Cardiac fibroblast (primary cell): ENCODE measurements at places on chromosomes 16 and 17.

- peak; percentile 65 for DNase-seq
These were observed 5.5 kb upstream of the KIF22 start for GRCh38 chr16:29784901-29785500.

GRCh38 chr17:574061-574460 is 140.6 kb downstream of the VPS53 start:
- DNase-seq: peak; percentile 58

DNA sequence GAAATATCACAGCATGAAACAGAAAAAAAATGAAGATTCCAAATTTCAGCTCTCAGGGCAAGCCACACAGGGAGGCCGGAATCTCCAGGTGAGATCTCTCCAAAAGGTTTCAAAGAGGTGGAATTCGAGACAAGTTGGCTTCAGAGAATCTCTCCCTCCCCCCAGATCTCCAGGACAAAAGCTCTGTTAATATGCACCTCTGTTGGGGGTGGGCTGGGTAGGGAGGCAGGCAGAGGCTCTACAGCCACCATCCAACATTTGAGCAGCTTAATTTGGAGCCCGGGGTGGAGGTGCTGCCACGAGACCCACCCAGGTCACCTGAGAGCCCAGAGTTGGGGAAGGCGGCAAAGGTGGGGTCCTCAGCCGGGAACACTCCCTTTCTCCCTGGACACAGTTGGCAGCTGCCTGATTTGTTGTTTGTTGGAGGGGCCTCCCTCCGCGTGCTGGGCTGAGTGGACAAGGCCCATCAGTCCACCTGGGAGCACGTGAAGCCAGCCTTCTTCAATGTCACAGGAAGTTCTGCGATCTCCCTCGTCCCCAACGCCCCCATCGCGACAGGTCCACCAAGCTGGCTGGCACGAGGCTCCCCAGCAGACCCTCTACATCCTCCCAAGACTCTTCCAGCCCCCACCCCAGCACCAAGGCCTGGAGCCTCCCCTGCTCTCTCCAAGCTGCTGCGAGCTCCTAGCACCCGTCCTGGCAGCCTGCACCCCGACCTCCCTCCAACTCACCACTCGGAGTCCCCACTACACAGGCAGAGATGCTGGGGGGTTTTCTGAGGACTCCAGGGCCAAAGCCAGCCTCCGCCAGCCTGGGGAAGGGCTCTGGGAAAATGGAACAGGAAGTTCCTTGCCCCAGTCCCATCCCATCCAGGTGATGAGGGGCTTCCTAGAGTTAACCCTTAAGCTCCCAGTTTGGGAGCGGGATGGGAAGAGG is at the start of gene ZSCAN10:
Gene ZSCAN10, minus strand, starts transcription at position 836 of the 936 bp plus-strand sequence. CDS start 6,357 bp downstream, outside the sequence.
- DNase-seq: no peak

DNA sequence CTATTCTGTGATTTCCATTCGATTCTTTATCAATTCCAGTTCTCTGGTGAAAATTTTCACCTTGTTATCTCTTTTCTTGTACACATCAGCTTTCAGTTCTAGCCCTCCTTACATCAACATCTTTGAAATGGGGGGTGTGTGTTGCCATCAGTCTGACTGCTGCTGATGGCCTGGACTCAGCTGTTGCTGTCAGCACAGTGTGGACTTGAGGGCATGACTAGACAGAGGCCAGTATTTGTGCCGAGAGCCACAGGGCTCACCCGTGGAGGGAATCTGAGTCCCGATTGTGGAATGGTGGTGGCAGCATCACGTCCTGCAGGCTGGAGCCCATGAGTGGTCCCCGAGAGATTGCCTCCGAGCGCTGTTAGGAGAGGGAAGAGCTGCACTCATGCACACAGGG is 114.2 kb downstream of the RPTOR start:
- no peak for DNase-seq

DNA sequence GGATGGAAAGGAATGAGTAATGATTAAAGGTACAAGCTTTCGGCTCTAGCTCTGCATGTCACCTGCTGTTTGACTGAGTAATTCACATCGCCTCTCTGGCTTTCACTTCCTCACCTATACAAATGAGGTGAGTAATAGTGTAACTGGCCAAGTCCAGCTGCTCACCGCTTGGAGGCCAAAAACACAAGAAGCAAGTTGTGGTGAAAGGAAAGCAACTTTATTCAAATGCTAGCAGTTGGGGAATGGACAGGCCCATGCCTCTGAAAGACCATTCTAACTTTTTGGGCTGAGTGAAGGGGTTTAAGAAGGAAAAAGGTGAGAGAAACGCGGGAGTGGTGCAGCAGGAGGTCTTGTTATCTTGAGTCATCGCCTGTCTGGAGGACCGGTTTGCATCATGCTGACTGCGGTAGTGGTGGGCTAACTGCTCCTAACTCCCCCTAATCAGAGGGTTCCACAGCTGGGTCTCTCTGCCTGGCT is 45.7 kb upstream of the CSNK2A2 start:
- no peak for DNase-seq

- DNase-seq: no peak
These were observed 7.0 kb upstream of the ZNF652 start for GRCh38 chr17:49369089-49369488.

DNA sequence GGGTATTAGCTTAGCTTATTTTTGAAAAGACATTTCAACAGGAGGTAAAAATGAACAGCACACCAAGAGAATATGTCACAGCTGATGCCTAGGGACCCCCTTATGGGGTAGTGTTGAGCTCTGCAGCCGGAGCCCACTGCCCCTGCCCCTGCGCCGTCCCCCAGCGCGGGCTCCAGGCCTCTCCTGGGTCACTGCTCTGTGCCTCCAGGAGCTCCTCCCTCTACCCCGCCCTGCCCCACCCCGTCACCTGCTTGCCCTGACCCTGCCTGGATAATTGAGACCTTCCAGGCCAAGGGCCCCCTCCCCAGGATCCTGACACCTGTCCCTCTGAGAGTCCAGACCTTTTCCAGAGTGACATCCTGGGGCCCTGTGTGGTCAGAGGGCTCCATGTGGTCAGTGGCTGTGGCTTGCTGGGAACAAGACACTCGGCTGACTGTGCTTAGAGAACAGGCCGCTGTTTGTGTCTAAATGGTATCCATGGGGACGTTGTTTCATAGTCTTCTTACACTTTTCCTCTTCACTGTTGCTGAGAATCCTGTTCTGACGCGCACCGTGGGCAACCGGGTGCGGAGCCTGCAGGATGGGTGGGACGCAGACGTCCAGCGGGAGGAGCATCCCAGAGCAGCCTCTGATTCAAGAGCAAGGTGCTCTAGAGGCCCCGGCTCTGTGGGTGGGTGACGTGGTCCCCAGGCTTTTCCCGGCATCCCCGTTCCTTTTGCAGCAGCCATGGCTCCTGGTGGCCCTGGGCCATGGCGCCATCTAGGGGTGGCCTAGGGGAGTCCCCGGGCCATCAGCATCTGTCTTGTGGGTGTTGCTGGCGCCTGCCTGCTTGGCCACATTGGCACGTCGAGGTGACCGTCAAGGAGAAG is 20.0 kb upstream of the WFIKKN1 start:
- DNase-seq: peak; percentile 31

GRCh38 chr16:22217890-22218730 is 12.0 kb downstream of the EEF2K start:
- no peak for DNase-seq

DNA sequence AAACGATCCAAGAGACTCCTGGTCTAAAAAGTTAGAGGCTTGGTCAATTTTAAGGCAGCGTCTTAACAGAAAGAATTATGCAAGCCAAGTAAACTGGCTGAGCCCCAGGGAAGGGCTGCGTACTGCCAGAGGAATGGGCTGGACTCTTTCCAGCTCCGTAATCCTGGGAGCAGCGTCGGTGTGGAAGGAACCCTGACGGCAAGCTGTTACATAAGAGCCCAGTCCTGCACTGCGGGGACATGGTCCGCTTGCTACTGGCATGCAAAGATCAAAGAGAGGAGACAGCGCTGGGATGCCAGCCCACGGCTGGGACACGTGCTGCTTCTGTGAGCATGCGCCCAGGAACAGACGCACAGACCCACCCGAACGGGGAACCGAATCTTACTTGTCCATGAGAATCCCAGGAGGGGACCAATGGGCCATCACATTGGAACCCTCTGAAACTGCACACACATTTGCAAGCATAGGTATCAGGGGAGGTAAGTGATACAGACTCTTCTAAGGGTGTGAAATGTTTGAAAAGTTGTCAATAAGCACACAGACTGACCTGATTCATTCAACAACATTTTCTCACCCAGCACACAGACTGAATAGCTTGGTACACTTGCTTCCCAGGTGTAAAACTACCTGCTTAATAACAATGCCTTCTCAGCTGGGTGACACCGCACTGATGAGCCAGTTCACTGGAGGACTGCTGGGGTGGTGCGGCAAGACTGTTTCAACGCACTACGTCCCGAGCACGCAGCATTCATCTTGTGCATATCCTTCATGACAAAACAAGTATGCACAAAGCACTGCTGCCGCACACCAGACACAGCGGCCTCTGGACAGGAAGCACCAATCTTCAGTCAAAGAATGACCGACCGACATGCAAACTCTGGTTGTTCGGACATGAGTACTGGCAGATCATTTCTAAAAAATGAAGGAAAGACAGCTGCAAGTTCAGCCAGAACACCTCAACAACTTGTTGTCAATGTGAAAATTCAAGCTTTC is 94.9 kb downstream of the ANKRD11 start:
- DNase-seq: peak; percentile 98

DNA sequence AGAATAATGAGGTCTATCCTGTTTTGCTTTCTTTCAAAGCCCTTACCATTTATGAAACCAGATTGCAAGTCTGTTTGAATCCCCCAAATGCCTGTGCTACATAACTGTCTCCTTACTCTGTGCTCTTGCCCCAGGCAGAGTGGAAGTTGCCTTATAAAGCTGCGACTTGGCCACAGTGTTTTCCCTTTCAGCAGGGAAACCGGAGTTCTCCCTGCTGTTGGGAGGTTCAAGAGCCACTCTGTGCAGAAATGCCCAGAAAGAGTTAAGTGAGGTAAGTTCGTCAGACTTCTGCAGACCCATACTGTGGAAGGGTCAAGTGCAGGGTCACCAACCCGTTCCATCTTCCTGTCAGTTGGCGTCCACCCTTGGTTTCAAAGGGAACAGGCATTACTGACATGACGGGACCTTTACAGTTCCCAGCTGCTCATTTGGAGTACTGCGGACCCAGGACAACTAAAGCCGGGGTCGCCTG is 508.9 kb downstream of the WWOX start:
- no peak for DNase-seq

DNA sequence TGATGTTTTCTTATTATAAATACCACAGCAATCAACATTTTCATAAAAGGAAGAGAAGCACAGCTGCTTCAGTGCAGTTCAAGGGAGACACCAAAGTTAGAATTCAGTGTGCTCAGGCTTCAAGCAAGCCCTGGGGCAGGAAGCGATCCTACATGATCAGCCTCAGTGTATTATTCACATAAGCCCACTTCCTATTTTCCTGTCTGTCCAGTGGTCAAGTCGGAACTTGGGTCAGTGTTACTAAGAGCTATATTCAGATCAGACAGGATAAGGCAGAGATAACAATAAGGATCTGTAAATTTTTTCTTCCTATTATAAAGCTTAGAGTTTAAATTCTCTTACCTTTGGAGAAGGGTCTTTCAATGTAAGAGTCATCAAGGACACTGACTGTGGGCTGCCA is 12.9 kb downstream of the HEATR6 start:
- no peak for DNase-seq

- DNase-seq: no peak
These were observed 1.0 kb downstream of the ANTKMT start for GRCh38 chr16:721765-722540.

DNA sequence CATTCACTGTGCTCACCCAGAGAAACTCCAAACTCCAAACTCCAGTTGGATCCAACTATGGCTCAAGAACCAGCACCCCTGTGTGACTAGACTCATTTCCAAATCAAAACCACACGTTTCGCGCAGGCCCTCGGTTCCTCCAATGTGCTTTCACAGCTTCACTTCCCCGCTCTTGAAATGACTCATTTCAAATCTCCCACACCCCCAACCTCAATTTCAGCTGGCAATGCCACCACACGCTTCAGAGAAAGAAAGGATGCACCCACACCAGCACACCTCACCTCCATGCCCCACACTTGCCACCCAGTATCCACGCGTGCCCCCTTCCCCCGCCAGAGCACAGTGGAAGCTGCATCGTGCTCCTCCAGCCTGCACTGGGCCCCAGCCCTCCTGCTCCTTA is 9.0 kb downstream of the TMEM92 start:
- no peak for DNase-seq

DNA sequence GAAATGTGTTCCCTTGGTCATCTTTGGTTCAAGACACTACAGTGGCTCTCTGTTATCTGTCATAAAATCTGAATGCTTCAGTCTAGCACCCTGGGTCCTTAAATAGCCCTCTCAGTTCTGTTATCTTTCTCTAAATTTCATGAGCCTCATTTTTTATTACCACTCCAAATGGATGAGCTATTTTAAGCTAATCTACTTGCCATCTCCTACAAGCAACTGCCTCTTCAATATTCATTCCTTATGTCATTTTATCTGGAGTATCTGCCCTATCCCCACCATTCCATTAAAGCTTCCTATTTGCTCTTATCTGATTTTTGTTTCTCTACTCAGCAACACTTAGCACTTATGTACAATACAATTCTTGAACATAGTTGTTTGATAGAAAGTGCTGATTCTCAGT is 28.0 kb upstream of the EVI2A start:
- no peak for DNase-seq

DNA sequence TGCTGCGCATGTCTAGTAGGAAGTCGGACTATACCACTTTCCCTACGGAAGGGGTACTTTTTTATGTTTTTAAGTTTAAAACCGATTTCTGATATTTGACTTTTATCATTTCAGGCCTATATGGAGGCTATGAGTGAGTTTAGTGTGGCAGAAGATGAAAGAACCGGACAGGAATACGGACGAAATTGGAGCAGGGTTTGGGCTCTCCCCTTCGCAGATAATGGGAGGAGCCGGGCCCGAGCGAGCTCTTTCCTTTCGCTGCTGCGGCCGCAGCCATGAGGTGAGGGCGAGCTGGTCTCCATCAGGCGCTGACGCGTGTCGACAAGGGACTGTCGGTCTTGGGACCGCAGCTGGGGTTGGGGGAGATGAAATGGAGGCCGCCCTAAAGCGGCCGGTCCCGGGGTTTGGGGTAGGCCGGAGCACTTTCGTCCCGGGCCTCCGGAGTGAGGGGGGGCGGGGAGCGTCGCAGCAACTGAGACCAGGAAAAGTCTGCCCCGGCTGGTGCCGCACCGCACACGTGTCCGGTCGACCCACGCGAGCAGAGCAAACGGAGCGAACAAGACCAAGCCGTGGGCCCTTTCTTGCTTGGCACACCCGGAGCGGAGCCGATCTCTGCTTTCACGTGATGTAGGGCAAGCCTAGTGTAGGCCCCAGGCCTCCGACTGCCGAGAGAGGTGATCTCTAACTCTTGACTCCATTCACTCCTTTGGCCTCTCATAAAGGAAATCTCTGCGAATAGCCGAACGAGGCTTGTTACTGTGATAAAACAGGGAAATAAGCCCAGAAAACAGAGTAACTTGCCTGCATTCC is at the start of gene RPL19:
Gene RPL19, plus strand, starts transcription at position 214 of the 810 bp plus-strand sequence. Its CDS starts 62 bp downstream, at position 276.
- no peak for DNase-seq

GRCh38 chr17:78383725-78384471 is 5.4 kb downstream of the PGS1 start:
- DNase-seq: peak; percentile 99
